ENCODE measurements at places on chromosomes 13 and 19.

DNA sequence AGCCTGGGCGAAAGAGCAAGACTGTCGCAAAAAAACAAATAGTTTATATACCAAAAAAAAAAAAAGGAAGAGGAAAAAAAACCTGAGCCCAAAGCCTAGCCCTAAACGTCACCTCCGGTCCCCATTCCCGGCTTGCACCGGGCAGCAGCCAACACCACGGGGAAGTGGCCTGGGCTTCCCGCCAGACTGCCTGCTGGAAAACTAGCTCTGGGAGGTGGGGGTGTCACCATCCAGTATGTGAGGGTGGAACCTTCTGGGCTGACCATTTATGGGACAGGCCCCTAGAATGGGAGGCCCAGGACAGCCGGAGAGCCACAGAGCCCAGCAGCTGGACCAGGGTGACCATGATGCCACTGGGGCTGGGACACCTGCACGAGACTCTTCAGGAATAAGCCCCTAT is 37.3 kb downstream of the IL12RB1 start:
- DNase-seq: no peak

DNA sequence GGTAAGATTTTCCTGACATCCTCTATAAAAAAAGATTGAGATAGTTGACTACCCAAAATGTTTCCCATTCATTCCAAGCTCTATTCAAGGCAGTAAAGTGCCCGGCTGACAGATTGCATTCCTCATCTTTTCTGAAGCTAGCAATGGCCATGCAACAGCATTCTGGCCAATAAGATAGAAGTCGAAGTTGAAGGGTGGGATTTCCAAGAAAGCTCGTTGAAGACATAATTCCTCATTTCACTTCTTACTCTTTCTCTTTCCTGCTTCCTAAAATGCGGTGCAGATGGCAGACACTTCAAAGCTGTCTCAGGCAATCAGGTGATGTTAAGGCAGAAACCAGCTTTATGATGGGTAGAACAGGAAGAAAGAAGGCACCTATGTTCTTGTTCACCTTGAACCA is 13.4 kb upstream of the ALOX5AP start:
- no peak for DNase-seq

DNA sequence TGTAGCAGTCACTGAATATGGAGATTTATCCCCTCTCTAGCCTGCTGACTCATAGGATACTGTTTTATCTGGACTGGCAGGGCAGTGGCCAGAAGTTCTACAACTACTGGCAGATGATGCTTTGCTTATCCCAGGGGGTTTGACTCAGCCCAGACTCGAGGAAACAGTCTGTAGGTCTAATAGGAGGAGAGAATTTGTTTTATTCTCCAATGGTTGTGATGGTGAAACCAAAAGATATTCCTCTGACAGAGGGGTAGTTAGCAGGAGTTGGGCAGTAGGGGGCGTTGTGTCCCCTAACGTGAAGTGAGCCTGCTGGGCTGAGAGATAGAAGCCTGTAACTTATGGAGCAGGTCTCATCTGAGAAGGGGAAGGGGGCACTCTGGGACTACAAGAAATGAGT is 74.9 kb downstream of the WTIP start:
- no peak for DNase-seq

DNA sequence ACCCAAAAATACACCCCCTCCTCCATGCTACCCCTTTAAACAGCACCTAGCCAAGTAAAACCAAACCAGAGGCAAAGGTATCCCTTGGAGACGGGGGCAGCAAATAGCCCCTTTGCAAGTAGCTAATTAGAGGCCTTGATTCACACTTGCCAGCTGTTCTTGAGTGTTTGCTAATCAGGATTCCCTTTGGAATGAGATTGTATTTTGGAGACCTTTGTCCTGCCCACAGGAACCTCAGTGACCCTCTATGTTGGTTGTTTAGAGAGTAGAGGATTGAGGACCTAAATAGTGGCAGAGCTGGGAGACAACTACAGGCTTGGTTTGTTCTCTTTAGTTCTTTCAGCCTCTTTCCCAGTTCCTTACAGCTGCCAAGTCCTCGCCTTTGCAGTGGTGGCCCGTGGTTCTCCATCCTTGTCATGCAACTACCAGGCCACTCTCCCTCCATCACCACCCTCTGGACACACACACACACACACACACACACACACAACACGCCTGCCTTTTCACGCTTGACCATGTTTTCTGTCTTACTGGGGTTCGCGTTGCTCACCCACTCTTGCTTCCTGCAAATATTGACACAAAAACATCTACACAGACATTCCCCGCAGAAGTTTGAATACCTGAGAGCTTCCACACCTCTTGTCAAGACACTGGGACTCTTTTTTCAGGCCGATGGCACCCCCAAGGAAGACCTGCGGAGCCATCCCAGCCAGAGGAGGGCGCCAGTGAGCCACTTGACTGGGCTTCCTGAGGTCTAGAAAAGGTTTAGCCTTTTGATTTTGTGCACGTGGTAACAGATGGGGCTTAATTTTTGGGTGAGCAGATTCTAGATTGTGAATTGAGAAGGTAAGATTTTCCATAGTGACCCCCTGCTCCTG is 80.0 kb upstream of the GPR183 start:
- peak; percentile 86 for DNase-seq

- DNase-seq: no peak
Measured at GRCh38 chr13:26988059-26988769, 183.4 kb downstream of the USP12 start.

- no peak for DNase-seq
Measured at GRCh38 chr13:31595563-31595962, 143.8 kb upstream of the RXFP2 start.

DNA sequence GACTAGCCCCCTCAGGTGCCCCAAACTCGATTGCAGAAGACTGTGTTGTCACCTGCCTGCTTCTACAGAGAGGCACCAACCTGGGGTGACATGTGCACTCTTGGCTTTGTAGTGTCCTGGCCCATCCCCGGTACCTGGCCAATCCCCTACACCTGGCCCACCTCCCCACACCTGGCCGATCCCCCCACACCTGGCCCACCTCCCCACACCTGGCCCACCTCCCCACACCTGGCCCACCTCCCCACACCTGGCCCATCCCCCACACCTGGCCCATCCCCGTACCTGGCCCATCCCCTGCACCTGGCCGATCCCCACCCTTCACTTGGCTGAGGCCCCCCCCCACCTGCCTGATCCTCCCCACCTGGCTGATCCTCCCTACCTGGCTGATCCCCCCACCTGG is 25.4 kb downstream of the ATP11A start:
- DNase-seq: no peak

DNA sequence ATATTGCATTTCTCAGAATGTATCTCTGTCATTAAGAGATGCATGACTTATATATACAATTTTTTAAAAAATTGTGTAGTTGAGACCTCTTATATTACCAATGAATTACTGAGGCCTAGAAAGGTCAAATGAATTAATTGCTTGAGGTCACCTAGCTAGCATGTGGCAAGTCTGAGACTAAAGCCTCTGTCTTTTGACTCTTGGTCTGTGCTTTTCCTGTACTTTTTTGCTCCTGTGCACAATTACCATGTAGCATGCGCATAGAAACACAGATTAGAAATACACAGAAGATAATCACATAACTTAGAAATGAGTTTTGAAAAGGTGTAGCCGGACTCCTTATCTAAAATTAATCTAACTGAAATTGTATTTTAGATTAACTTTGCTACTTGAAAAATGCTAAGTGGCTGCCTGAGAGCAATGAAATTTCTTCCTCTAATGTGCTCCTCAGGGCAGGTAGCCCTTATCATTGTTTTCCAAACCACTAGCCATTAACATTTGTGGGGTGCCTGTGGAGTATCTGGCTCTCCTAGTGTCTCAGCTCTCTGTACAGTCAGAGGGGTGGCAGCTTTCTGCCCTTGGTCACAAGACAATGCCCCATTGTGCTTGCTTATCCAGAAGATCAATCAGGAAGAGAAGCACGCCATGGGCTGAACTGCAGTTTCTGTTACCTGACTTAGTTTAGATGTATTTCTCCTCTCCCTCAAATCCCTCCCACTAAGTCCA is 119.6 kb downstream of the RFC3 start:
- no peak for DNase-seq

GRCh38 chr13:111245576-111246384 is 74.7 kb upstream of the TEX29 start:
- no peak for DNase-seq

GRCh38 chr13:101139081-101139480 is 277.2 kb downstream of the NALCN start:
- DNase-seq: no peak

DNA sequence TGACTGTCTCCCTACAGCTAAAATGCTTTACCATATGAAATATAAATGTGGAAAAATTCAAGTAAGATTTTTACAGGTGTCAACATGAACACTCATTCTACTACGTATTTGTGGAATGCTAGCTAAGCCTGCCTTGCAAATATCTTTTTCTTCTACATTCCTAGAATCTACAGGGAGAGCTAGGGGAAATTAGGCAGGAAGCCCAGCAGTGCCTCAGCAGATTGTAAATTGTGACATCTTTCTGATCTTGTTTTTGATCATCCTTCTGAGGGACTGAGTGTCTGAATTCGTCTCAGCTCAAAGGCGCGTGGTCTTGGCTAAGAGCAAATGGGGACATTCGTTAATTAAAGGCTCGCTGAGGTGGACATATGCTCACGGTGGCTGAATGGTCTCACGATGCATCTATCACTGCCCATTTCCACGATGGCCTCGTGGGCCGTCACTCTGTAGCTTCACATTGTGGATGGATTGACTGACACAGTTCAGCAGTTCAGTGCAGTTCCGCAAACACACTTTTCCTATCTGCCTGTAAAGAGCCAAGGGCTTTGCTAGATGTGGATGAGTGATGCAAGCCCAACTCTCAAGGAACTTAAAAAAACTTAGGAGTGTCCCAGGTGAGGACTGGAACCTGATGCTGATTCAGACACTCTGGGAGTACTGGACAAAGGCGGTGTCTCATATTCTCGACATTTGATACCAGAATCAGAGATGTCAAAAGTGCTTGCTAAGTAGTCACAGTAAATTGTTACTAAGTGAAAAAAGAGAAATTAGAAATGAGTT is 562.5 kb downstream of the EFNB2 start:
- no peak for DNase-seq

- no peak for DNase-seq
Measured at GRCh38 chr19:31272583-31273106, 76.6 kb downstream of the TSHZ3 start.

DNA sequence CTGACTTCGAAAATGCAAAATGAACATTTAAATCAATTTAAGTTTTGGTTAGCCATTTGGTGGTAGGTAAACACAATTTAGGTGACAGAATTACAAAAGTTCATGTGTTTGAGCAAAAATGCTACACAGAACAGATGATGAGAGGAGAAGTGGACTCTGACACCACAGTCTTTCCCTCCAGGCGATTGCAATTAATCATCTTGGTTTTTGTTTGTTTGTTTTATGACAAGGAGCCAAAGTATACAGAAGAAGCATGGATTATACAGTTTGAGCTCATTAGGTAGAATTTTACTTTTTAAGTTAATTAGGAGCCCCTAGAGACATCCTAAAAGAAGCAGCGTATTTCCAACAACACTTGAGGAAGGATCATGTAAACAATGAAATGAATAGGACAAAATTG is 49.3 kb upstream of the FREM2 start:
- no peak for DNase-seq

- peak; percentile 21 for DNase-seq
Measured at GRCh38 chr19:18349524-18350128, 9.2 kb downstream of the PGPEP1 start.

DNA sequence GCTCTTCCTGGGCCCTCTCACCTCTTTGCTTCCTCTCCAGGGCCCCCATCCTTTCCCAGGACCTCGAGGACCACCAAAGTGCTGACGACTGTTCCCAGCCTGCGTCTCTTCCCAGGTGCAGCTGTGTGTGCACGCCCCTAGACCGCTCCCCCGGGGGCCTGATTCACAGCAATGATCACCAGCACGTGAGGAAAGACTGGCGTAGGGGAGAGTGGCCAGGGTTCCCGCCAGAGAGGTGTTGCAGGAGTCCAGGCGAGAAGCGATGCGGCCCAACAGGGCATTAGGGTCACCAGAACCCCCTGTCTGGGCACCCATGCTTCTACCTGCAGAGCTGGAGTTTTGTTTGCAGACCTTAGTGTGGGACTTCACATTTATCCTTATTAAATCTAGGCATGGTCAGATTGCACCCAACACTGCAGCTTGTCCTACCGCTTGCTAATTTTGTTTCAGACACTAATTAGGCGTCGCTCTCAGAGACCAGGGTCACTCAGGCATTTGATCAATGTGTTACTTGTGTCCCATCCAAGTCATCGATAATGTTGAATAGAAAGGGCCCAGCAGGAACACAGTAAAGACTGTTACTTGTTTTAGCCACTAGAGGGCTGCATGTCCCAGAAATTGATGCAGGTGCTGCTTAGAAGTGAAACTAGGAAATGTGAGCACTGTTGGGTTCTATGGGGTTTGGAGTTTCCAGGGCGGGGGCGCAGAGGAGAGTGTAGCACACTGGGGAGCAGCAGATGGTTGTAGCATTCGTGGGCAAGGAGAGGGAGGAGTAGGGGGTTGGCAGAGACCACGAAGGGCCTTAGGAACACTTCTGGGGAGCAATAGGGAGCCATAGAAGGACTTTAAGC is 53.2 kb downstream of the CDADC1 start:
- peak; percentile 70 for DNase-seq

DNA sequence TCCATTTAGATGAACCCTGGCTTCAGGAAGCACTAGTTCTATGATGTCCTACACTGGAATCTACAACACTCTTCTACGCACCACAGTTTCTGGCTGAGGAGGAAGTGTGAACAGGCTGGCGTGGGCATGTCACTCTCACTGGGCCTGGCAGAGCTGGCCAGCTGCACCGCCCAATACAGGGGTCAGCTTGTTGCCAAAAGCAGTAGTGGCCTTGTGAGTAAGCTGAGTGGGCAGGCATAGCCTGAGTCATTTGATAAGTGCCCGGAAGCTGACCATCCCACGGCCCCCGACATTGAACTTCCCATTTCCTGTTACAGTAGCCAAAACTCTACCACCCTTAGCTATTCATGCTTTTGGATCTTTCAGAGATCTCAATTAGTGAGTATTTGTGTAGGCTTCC is 240.9 kb upstream of the SERP2 start:
- no peak for DNase-seq

DNA sequence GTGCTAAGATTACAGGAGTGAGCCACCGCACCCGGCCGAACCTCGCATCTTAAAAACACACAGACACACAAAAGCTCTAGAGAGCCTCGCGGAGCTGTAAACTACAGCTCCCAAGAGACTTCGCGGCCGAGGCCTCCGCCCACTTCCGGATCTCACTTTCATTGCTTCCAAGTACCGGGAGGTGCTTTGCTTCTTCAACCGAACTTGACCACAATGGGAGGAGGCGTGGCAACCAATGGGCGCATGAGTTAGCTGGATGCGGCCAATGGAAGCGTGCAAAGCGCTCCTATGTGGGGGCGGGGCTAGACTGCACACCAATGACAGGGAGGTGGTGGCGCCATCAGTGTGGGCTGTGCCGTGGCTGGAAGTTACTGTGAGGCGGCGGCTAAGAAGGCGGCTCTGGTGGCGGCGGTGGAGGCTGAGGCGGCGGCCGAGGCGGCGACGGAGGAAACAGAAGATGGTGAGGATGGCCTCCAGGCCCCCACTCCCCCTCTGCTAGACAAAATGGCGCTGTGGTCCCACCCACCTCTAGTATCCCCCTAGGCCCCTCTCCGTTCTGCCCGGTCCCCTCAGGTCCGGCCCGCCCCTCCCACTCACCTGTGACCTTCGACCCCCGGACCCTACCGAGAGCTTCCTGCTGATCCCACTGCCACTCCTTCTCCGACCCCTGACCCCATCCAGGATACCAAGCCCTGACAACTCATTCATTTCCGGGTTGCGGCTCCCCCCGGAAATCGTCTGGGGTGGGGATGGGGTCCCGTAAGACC is at the start of gene DDA1:
Gene DDA1 (plus strand): TSS at position 366 of the 767 bp plus-strand sequence. CDS start 92 bp downstream, at position 458.
- DNase-seq: peak; percentile 99

- DNase-seq: no peak
Measured at GRCh38 chr13:19772306-19772705, 10.4 kb downstream of the PSPC1 start.

All from activated naive CD4-positive, alpha-beta T cell treated with Interleukin-2 at 50 U/mL for 16 hours (primary cell).